ENCODE measurements at places on chromosomes 4 and X. TPM values are rescaled to one million over a fixed set of nuclear protein-coding genes. Genes with fewer than 3 reads are reported as not detected.
A peak's percentile ranks its signal among the peaks of the same experiment; 100 is the strongest.

GRCh38 chrX:356385-357034 lies 30.2 kb downstream of the PPP2R3B start:
- DNase-seq, result peak; percentile 59

- DNase-seq, result no peak
Observed at GRCh38 chr4:98887145-98887544, 41.8 kb downstream of the EIF4E start.

- no peak for DNase-seq
Observed at GRCh38 chr4:156677131-156677531, 294.5 kb downstream of the PDGFC start.

GRCh38 chr4:74893171-74893570 lies 39.7 kb upstream of the PARM1 start:
- no peak for DNase-seq

- DNase-seq, result no peak
Observed at GRCh38 chr4:72899214-72899613, 170.3 kb downstream of the COX18 start.

DNA sequence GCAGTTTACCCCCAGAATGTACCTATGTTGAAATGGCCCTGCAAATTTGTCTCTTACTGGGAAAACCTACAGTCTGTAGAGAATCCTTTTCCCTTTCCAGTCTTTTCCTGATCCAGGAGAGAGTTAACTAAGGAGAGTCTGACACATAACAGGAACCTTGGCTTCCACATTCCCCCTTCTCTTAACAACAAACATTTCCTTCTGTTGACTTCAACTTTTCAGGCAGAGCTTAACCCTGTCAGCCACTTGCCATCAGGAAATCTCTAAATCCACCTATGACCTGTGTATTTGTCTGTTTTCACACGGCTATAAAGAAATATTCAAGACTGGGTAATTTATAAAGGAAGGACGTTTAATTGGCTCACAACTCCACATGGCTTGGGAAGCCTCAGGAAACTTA lies 45.6 kb upstream of the GPR78 start:
- DNase-seq, result no peak

DNA sequence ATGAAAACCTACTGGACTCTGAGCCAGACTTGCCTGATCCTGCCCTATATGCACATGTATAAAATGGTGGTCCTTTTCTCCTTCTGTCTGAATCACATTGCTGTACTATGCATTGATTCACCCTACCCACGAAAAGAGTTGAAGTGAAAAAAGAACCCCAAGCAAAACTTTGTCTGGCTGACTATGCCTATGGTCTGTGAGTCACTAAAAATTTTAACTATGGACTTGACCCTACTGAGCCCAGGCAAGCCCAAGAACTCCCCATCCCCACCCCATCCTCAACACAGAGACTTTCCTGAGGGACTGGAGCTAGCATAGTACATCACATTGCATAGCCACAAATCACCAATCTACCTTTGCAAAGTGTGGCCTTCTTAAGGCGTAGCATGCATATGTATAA lies 116.6 kb upstream of the TENM3 start:
- no peak for DNase-seq

DNA sequence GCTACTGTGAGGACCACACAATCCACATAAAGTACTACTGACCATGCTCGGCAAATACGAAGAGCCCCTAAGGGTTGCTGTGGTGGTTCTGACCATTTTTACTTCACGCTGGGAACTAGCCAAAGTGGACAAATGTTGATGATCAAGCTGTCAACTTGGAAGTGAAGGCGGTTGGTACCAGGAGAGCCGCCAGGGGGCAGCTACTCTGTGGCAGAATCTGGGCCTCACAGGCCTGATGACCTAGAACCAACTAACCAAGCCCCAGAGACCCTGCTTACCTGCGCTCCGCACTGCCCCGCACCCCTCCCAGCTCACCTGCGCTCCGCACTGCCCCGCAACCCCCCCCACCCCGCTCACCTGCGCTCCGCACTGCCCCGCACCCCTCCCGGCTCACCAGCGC lies 5.6 kb downstream of the GAK start:
- no peak for DNase-seq

GRCh38 chr4:38666766-38667084 lies 2.7 kb downstream of the KLF3 start:
- DNase-seq, result no peak

- DNase-seq, result no peak
Observed at GRCh38 chr4:26809811-26810210, 50.8 kb upstream of the STIM2 start.

DNA sequence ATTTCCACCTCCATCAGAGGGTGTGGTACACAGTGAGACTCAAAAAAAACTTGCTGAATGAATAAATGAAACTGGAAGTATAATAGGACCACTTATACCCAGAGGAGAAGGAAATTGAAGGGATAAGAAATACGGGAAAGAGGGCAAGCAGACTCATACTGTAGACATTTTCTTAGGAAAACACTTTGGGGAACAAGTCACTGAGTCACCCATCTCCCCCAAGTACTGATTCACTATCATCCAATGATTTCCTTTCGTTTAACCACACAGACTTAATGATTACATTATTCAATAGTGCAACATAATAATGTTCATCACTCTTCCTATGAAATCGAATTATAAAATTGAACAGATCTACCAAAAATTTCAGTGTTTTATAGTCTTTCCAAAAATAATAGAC lies 97.1 kb downstream of the LDB2 start:
- DNase-seq, result no peak

DNA sequence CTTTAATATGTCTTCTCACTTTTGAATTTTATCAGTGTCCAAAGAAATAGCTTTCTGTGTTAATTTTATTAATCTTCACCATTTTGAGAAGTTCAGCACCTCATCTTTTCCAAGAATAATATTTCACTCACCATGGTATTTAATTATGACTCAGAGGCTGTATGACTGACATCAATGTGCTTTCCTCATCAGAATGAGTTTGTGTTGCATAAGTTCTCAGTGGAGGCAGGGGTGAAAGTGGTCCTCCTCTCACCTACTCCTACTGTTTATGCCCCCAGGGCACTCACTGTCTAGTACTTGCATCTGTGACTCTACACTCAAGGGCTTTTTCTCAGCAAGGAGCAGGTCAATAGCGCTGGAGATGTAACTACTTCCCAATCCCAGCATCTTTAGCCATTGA lies 905.3 kb upstream of the INTU start:
- no peak for DNase-seq

- peak; percentile 58 for DNase-seq
Observed at GRCh38 chr4:177596035-177596434, 153.8 kb upstream of the AGA start.

DNA sequence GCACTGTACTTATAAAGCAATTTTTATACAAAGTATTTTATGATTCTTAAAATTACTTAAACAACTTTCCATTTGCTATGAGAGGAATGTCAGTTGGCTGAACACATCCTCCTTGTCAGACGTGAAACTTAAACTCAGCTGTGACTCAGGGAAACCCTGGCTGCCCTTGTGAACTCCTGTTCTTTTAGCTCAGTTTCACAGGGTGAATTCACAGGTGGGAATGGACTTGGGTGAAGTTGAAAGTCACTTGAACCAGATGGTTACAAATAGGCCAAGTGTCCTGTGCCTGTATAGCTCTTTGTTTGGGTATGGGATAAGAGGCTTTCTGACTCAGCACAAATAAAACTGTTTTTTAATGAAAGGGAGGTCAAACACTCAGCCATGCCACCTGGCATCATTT lies 67.4 kb upstream of the FAM47B start:
- DNase-seq, result no peak

GRCh38 chr4:74665346-74665745 lies 129.0 kb downstream of the BTC start:
- peak; percentile 46 for DNase-seq

DNA sequence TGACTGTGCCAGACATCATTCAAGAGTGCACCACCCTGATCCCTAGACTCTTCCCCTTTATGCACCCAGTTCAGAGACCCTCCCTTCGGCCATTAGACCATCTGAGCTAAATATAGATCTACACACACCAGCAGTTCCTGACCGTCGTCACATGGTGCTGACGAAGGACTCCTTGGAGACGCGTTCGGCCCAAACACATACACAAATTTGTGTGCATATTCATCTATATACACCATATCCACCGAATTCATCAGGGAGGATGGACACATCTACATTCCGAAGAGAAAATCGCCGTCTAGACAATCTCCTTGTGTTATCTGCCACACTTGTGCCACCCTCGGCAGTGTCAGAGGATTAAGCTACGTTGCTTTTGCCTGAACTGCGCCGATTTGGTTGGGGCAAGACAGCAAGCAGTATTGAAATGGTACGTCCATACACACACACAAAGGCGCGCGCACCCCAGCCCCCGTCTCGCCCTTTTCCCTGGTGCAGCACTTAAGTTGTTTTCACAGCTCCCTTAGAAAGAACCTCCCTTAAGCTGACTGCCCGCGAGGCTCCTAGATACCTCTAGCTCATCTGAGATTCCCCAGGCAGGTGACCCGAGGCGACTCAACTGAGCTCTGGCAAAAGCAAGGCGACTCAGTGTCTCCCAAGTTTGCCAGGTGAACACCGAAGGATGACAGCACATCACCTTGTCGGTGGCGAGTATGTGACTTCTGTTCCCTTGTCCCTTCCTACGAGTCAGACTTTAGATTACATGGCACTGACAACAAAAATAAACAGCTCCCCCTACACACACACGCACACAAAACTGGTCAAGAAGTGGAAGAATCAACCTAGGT lies 1.0 kb downstream of the RASGEF1B start:
- peak; percentile 86 for DNase-seq

DNA sequence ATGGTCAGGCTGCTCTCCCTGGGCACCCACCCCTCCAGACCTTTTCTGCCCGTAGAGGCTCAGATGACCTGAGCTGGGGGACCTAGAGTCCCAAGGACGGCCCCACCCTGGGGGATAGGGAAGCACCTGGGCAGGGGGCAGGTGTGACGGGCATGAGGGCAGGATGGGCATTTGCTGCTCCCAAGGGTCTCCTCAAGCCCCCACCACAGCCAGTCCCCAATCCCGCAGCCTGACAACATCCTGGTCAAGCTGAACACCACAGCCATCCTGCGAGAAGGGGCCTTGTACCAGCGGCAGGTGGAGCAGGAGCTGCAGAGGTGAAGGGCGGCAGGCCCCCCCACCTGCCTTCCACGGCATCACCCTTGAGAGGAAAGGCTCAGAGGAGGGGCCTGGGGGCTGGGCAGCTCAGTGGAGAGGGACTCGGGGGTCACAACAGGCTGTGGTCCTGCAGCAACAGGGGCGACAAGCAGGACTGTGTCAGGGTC lies 17.8 kb upstream of the RNF4 start:
- DNase-seq, result peak; percentile 27

- DNase-seq, result no peak
Observed at GRCh38 chr4:53721263-53721662, 130.0 kb upstream of the LNX1 start.

DNA sequence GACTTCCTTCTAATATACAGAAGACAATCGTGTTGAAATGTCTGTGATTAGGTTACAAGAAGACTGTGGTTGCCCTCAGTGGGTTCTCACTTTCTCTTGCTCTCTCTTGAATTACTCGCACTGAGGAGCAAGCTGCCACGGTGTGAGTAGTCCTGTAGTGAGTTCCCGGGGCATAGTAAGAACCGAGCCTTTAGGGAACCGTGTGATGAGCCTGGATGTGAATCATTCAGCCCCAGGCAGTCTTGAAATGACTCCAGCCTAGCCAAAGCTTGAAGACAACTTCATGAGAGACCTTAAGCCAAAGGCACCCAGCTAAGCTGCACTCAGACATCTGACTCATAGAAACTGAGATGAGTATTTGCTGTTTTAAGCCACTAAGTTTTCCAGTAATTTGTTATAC lies 292.7 kb downstream of the SPOCK3 start:
- DNase-seq, result no peak

DNA sequence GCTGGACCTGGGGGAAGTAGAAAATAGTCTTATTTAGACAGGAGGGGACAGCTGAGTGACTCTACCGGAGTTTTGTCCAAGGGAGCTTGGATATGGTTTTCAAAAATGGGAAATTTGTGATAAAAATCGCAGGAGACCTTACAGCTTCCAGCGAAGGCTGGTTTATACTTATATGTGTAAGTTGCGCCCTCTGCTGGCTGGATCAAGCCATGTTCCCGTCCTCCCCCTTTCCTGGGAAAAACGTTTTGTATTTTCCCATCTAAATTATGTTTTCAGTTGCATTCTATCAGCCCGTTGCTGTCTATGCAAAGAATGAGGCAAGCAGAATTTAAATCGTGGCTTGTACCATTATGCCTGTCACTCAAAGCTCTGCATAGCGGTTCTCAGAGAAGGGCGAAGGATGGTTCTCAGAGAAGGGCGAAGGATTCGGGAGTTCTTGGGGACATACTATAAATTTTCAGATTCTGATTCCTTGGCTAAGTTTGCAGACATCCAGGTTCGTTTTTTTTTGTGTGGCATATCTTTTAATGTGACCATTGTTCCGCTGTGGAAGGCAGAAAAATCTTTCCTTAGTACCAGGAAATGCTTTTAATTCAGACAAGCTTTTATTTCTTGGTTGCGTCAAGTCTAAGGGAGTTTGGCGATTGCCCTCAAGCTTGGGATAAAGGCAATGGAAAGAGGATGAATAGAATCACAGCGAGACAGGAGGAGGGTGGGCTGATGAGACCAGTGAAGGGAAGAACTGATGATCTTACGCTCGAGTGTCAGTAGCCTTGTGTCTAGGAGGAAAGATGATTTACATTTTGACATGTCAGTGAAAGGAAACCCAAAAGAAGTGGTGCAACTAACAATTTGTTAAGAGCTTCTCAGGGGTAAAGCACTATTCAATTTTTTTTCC lies 128.5 kb upstream of the ARX start:
- DNase-seq, result peak; percentile 73

DNA sequence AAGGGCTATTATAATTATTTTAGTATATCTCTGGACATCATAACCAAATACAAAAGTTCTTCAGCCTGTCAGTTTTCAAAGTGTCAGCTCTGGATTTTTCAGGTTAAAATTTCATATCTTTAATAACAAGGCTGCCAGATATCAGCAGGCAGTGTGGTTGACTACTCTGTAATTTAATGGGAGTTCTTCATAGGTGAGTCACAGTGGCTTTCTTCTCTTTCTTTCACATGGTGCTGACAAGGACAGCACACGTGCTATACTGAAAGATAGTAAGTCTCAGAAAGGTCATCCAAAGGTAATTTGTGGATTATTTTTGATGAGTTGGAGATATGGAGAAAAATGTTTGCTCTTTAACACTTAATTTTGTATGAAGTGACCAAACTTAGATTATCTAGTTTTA lies 43.2 kb downstream of the GALNT7 start:
- no peak for DNase-seq

- no peak for DNase-seq
Observed at GRCh38 chrX:19373351-19373891, 29.7 kb downstream of the PDHA1 start.

DNA sequence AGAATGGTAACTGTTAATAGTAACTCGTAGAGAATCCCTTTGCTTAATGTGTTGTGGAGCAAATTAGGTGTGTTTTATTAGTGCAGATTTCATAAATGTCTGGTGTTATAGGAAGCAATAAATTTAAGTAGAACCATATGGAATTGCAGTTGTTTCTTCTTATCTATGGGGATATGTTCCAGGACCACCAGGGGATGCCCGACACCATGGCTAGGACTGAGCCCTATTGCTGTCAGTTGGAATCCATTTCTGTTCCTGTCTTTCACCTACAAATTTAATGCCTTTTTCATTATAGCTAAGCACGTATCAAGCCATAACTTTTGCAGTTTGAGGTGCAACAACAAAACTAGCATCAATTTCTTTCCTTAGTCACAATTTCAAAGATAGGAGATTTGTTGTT lies 72.5 kb downstream of the DDIT4L start:
- DNase-seq, result no peak

The DSPP gene
- not detected for total RNA-seq

The SPP1 gene
- 180 TPM for total RNA-seq

The MAGEB1 gene
- not detected for total RNA-seq

The ERAS gene
- total RNA-seq, result not detected

The LRIT3 gene
- total RNA-seq, result 0.26 TPM

The NR3C2 gene
- 9.9 TPM for total RNA-seq

The CXCL8 gene
- total RNA-seq, result 7.8 TPM

The IL1RAPL1 gene
- 0.24 TPM for total RNA-seq

The ASB12 gene
- 0.45 TPM for total RNA-seq
